ENCODE measurements at places on chromosomes 5 and 9. TPM values are rescaled to one million over a fixed set of nuclear protein-coding genes. Genes with fewer than 3 reads are reported as not detected.

GRCh38 chr5:55599148-55600050 lies 64.6 kb upstream of the PLPP1 start:
- no peak for DNase-seq
- peaks cover 38% of the 10 kb centered on the region for H3K4me1 ChIP-seq
- no peaks in the 10 kb centered on the region for H3K27me3 ChIP-seq
- H3K4me3 ChIP-seq: no peak overlapping the region
- peak overlapping the region; percentile 82 for H3K27ac ChIP-seq
- no peaks in the 10 kb centered on the region for H3K36me3 ChIP-seq

- no peak overlapping the region for H3K27ac ChIP-seq
- DNase-seq: no peak
- H3K4me1 ChIP-seq: no peaks in the 10 kb centered on the region
Measured at GRCh38 chr5:170753311-170753710, 30.2 kb upstream of the GABRP start.

DNA sequence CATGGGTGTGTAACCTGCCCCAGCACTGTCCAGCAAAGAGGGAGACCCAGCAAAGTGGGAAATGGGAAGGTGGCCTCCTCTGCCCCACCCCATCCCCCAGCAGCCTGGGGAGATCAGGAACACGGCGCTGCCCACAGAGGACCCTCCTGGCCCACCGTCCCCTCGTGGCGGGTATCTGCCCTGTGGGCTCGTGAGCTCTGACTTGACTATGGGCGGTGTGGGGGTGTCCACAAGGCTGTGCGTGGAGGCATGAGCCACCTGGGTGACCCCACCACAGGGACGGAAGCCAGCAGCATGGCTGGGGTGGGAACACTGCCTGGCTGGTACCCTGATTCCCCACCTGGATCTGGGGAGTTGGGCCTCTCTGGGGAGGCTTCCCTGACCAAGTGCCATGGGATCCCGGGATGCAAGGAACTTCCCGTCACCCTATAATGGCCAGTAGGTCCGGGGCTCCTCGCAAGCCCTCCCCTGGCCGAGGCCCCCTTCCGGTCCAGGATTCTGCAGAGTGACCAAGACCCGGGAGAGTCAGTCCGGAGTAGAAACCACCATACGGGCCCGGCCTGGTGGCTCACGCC lies 29.3 kb upstream of the SLC6A19 start:
- peaks cover 10% of the 10 kb centered on the region for H3K4me1 ChIP-seq
- H3K27me3 ChIP-seq: peaks cover 8% of the 10 kb centered on the region

DNA sequence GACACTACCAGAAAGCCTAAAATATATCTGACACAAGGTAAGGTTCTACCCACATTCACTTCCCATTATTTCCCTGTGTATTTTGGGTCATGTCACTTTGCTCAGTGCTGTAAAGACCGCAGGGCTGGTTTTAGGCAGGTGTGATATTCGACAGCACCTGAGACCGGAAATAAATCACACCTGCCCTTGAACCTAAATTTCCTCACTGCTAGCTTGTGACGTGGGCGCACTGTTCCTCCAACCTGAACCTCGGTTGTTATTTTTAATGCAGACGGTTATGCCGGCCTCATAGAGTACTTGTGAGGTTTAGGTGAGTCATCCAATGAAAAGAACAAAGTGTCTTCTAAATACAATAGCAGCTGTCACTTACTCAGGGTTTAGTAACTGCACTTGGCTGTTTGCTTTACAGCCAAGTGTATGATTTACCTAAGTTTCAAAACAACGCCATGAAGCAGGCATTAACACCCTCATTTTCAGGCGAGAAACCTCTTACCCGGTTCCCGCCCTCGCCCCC lies 20.7 kb upstream of the ZNF782 start:
- H3K4me3 ChIP-seq: peak overlapping the region; percentile 38
- H3K4me1 ChIP-seq: peaks cover 15% of the 10 kb centered on the region
- no peak for DNase-seq
- peak overlapping the region; percentile 68 for H3K27ac ChIP-seq

GRCh38 chr5:175516933-175517823 lies 38.8 kb downstream of the SFXN1 start:
- no peak for DNase-seq
- no peak overlapping the region for H3K27ac ChIP-seq
- H3K36me3 ChIP-seq: no peaks in the 10 kb centered on the region
- H3K4me3 ChIP-seq: no peak overlapping the region

DNA sequence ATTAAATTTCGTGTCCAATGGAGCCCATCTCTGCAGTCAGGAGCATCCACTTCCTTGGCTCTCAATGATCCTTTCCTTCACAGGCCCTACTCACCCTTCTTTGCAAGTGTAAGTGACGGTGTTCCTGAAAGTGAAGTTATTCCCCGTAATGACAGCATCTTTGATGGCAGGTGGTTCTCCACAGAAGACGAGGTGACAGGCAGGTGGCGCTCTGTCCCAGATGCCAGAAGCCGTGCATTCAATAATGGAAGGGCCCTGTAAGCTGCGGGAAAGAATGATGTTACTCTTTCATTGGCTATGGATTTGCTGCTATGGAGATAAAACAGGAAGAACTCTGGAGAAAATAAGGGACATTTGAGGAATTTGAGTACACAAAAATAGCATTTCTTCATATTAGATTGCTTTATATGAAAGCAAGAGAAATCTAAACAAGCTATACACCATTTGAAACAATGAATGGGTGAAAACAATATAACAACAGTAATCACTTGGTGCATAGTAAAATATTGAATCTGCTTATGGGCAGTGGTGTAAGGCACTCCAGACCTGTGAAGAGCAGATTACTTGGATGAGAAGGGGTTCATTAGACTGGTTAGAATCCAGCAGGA lies 89.9 kb upstream of the TXNDC8 start:
- no peak overlapping the region for H3K4me3 ChIP-seq
- no peak overlapping the region for H3K27ac ChIP-seq
- H3K4me1 ChIP-seq: no peaks in the 10 kb centered on the region
- H3K36me3 ChIP-seq: no peaks in the 10 kb centered on the region

The PCDHB5 gene
- 2.5 TPM for total RNA-seq

GRCh38 chr5:14240359-14240758 lies 97.2 kb downstream of the TRIO start:
- DNase-seq: no peak
- no peak overlapping the region for H3K4me3 ChIP-seq
- no peak overlapping the region for H3K27ac ChIP-seq
- H3K36me3 ChIP-seq: no peaks in the 10 kb centered on the region
- H3K4me1 ChIP-seq: peaks cover 34% of the 10 kb centered on the region
- no peaks in the 10 kb centered on the region for H3K27me3 ChIP-seq

DNA sequence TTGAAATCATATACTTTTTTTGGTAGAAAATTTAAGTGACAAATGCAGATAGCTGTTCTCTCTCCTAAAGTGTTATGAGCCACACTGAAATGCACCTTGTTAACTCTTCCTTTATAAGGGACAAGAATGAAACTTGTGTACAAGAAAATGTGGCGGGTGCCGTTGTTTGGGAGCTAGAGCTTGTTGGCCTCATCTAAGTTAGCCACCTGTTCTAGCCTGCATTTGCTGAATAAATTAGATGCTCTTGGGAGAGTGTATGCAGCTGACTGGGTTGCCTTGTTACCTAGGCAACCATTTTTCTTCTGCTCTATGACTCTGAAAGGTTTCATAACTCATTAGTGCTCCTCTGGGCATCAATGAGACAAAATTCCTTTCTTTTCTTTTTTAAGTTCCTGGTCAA lies 174.3 kb downstream of the TAF11L14 start:
- H3K27me3 ChIP-seq: no peaks in the 10 kb centered on the region
- no peak overlapping the region for H3K4me3 ChIP-seq
- H3K36me3 ChIP-seq: no peaks in the 10 kb centered on the region
- H3K27ac ChIP-seq: no peak overlapping the region
- DNase-seq: no peak

DNA sequence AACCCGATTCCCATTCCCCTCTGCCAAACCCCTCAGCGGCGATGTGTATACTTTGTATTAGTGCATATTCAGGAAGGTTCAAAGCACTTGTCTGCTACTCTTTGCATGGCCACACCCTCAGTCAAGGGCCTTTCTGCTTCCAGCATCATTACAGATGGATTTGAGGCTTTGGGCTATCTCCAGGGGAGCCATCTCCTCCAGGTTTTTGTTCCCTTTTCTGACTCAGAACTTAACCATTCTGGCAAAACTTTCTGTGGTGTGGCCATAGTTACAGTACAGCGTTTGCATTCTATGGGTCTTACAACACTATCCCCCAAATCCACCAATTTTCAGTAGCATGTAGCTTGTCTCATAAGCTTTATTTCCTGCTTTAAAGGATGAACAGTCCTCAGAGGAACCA lies 36.0 kb upstream of the SVEP1 start:
- no peak overlapping the region for H3K4me3 ChIP-seq
- H3K27ac ChIP-seq: no peak overlapping the region
- H3K36me3 ChIP-seq: no peaks in the 10 kb centered on the region
- no peaks in the 10 kb centered on the region for H3K27me3 ChIP-seq
- no peaks in the 10 kb centered on the region for H3K4me1 ChIP-seq
- no peak for DNase-seq

The SH3TC2 gene
- 1.0 TPM for total RNA-seq

GRCh38 chr9:18542837-18543405 lies 69.0 kb downstream of the ADAMTSL1 start:
- no peaks in the 10 kb centered on the region for H3K27me3 ChIP-seq
- no peak overlapping the region for H3K4me3 ChIP-seq
- no peak for DNase-seq
- H3K27ac ChIP-seq: no peak overlapping the region

- no peaks in the 10 kb centered on the region for H3K36me3 ChIP-seq
- no peak overlapping the region for H3K27ac ChIP-seq
- H3K4me1 ChIP-seq: no peaks in the 10 kb centered on the region
- no peaks in the 10 kb centered on the region for H3K27me3 ChIP-seq
- no peak overlapping the region for H3K4me3 ChIP-seq
Measured at GRCh38 chr9:108694170-108694569, 161.6 kb downstream of the ACTL7B start.

- no peaks in the 10 kb centered on the region for H3K4me1 ChIP-seq
- no peak for DNase-seq
- no peak overlapping the region for H3K27ac ChIP-seq
- H3K36me3 ChIP-seq: no peaks in the 10 kb centered on the region
Measured at GRCh38 chr5:152990649-152991048, 499.8 kb upstream of the GRIA1 start.

The EPB41L4B gene
- 17.7 TPM for total RNA-seq

DNA sequence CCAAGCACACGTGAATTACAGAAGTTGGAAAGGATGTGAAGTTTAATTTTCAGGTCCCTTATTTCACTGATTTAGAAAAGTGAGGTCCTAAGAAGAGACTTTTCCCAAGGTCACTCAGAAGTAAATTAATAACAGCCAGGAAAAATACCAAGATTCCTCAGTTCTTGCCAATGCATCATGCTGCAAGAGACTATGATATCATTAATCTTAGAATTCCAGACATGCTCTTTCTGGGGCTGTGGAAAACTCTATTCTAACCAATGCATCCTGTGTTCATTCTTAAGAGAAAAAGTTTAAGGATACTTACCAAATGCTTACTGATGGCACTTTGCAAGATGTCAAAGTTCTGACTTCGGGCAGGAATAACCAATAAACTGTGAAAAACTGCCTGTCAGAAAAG lies 42.8 kb downstream of the TEX10 start:
- no peaks in the 10 kb centered on the region for H3K27me3 ChIP-seq
- no peak overlapping the region for H3K27ac ChIP-seq

GRCh38 chr5:131209506-131210150 lies 38.9 kb downstream of the LYRM7 start:
- no peak overlapping the region for H3K27ac ChIP-seq
- DNase-seq: no peak
- no peaks in the 10 kb centered on the region for H3K36me3 ChIP-seq
- no peak overlapping the region for H3K4me3 ChIP-seq
- peaks cover 27% of the 10 kb centered on the region for H3K4me1 ChIP-seq
- no peaks in the 10 kb centered on the region for H3K27me3 ChIP-seq

DNA sequence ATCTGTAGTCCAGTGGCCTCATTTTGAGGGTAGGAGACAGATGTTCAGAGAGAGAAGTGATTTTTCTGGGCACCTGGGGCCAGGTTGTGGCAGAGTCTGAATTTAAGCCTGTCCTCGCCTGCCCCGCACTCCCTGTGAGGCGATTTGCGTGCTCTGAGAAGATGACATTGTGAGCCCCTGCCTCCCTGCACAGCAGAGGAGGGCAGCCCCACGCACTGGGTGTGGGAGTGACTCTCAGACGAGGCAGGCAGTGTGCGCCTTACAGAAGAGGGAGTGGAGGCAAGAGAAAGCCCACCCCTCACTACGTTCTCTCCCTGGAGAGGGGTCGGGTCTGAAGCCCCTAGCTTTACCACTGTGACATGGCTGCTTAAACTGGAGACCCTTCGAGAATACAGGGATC lies 35.7 kb downstream of the IRX4 start:
- H3K36me3 ChIP-seq: no peaks in the 10 kb centered on the region
- no peak overlapping the region for H3K4me3 ChIP-seq
- H3K27ac ChIP-seq: no peak overlapping the region
- H3K27me3 ChIP-seq: peaks cover 24% of the 10 kb centered on the region

The ADGRD2 gene
- not detected for total RNA-seq

DNA sequence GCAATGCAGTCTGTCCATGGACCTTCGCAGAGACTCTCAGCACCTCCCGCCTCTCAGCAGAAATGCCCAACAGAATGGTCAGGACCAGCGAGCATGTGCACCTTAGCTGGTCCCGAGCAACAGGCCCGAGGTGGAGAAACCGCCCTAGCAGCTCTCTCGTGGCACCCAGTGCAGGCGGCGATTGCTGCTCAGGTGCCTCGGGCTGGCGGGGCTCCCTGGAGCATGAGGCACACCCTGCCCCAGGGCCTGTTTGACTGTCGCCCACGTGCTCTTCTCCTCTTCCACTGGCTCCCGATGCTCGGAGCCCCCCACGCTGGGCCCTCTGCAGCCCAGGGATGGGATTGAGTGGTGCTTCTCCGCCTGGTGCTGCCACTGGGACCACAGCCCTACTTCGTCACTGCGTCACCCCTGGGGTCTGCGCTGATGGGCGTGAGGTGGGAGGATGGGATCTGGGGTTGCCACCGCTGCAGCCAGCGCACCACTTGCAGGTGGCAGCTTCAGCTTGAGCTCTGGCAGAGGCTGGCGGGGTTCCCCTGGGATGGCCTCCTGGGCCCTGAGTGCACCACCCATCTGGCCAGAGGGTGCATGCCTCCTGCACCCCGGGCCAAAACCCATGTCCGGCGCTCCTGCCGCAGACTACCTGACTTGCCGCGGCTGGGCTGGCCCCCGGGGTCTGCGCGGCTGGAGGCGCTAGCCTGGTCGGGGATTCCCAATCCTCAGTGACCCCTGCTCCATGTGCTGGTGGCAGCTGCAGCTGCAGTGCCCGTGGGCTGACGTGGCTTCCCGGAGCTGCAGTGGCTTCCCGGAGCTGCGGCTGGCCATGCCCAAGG lies 244.2 kb downstream of the FOXD4L6 start:
- no peak overlapping the region for H3K27ac ChIP-seq
- no peaks in the 10 kb centered on the region for H3K36me3 ChIP-seq
- H3K27me3 ChIP-seq: no peaks in the 10 kb centered on the region
- DNase-seq: no peak
- no peak overlapping the region for H3K4me3 ChIP-seq

The SMIM33 gene
- not detected for total RNA-seq

GRCh38 chr5:33530183-33531036 lies 89.6 kb downstream of the TARS1 start:
- H3K4me1 ChIP-seq: no peaks in the 10 kb centered on the region
- H3K36me3 ChIP-seq: no peaks in the 10 kb centered on the region
- H3K27ac ChIP-seq: no peak overlapping the region
- H3K4me3 ChIP-seq: no peak overlapping the region
- DNase-seq: no peak
- H3K27me3 ChIP-seq: no peaks in the 10 kb centered on the region

Measured in left lung (tissue), 14 donors.